ENCODE measurements at places on chromosomes 1 and 21.

DNA sequence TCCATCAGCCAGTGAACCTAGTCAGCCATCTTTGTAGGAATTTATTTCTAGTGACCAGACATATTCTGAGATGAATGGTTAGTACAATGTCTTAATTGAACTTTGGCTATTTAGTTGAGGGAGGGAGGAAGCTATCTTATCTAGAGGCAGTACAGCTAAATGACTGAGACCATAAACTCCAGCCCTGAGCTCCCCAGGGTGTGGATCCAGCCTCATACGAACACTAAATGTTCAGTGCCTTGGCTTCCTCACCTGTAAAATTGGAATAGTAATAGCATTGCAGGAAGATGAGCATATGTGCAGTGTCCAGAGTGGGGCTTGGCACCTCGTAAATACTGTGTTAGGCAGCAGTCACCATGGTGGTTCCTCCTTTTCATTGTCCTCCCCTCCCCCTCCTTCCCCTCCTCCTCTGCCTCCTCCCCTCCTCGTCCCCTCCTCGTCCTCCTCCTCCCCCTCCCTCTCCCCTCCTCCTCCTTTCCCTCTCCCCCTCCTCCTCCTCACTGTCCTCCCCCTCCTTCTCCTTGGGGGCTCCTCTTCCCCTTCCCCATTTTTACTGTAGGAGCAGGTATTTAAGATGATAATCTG is 108.2 kb downstream of the GALNT2 start:
- no peak for DNase-seq

DNA sequence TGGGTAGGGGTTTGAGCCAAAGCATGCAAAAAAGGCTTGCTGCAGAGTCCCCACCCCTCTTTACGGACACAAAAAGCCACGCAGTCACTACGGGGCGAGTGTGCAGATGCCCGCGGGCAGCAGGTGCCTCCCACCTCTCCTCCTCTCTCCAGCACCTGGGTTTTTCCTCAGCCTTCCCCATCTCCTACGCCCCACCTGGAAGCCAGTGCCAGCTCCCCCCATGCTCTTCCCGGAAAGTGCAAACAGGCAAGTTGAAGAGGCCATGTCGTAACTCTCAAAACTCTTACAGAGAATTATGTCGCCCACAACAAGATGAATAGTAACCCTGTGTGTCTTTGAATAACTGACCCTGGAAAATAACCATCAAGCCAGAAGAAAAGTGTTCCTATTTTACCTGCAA is 82.5 kb downstream of the PDE9A start:
- DNase-seq, result no peak

DNA sequence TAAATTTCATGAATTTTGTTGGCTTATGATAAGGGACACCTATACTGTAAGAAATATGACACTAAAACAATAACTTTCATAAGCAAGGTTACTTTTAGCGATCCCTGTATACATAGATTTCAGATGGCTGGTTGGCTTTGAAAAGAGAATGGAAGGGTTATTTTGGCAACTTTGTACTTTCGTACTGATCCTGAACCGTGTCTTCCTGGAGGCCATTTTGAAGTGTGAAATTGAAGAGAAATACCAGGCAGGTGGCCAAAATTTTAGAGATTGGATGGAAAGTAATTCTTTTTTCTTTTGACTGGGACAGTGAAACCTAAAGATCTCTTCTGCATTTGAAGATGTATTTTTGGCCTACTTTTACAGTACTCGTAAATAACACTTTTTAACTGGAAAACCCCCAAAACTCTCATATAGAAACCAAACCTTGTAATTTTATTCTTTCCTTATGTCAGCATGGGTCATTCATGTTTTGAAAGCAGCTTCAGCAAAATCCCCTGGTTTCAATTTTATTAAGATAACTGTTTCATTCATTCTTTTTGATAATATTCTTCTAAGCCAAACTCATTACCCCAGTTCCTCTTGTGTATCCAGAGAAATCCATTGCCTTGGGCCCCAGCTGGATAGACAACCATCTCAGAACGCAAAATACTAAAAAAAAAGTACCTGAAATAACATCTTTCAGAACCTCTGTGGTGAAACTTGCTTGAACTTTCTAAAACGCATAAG is 38.4 kb upstream of the ZNF281 start:
- no peak for DNase-seq

- no peak for DNase-seq
These were observed 1.0 kb downstream of the TMEM201 start for GRCh38 chr1:9589719-9590157.

- DNase-seq, result no peak
These were observed 59.3 kb downstream of the TGFBR3 start for GRCh38 chr1:91826649-91827048.

- DNase-seq, result no peak
These were observed 2.1 kb downstream of the DHDDS start for GRCh38 chr1:26434161-26434752.

DNA sequence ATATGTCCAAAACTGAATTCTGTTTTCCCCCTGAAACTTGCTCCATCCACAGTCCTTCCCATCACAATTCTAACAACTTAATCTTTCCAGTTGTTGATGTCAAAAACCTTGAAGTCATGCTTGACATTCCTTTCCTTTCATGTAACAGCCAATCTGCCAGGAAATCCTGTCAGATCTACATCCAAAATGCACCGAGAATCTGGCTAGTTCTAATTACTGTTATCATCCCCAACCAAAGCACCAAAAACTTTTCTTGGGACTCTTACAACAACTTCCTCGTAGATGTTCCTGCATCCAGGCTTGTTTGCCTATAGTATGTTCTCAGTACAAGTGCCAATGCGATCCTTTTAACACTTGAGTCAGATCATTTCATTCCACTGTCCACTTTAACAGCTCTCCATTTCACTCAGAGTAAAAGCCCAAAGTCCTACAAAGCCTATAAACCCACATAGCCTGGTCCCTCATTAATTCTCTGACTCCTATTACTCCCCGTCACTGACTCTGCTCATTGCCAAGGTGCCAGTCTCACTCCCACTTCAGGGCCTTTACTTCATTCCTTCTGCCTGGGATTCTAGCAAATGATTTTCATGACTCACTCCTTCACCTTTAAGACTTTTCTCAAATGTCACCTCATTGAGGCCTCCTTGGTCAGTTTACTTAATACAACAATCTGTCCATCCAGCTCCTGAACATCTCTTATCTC is 493.2 kb upstream of the NFIA start:
- DNase-seq, result no peak

DNA sequence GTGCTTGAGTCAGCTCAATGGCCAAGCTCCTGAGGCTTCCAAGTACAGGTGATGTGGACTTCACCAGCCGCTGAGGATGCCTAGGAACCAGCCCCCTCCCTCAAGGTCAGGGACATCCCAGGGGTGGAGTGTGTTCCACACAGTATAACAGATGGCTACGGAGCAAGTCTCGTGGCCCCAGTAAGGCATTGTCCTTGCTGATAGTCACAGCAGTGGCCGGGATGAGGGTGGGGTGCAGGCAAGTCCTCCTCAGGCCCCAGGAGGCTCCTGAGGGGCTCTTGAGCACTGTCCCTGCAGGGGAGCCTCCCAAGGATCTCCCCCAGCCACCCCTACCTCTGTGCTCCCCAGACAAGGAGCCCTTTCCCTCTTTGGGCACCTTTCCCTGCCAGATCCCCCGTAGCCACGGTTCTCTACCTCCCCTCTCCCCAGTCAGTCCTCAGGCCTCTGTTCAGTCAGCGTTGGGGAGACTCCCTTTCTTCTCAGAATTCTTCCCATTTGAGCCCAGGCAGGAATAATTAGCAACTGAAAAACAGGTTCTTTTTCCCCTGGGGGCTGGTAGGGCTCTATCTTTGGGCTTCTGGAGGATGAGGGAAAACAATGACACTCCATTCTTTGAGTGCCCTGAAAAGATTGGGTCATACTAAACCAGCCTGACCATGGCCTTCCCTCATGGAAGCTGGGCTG is 7.1 kb upstream of the THEM5 start:
- no peak for DNase-seq

DNA sequence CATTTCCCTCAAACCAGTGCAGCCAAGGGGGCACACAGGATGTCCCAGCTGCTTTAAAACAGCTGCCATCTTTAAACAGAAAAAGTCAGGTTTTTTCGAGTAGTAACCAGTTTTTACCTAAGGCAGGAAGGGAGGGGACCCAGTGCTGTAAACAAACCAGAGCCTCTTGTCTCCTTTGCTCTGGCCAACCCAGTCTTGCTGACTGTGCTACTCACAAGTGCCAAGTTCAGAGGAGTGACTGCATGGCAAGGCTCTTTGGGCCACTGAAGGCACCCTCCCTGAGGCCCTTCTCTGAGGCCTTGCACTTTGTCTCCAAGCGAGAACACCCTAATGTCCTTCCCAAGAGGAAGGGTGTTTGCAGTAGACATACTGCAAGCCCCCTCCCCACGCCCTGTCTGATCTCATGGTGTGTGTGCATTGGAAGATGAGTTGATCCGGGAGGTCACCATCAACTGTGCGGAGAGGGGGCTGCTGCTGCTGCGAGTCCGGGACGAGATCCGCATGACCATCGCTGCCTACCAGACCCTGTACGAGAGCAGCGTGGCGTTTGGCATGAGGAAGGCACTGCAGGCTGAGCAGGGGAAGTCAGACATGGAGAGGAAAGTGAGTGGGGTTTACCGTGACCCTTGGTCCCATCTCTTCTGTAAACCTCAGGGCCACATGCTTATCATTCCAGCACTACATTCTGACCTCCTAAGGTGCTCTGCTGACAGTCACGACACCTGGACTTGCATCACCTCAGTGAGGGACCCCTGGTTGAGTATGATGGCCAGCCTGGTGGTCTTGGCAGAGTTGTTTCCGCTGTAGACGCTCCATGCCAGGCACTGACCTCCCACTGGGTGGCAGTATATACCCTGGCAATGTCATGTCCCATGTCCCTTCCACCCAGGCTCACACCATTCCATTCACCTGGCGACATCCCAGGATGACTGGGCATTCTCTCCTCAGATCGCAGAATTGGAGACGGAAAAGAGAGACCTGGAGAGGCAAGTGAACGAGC is 4.7 kb downstream of the DNALI1 start:
- DNase-seq, result no peak

- no peak for DNase-seq
These were observed 18.9 kb upstream of the BTG2 start for GRCh38 chr1:203286161-203286984.

- DNase-seq, result no peak
These were observed 7.3 kb upstream of the IFNGR2 start for GRCh38 chr21:33395891-33396331.

- DNase-seq, result no peak
These were observed 299.2 kb downstream of the SRGAP2C start for GRCh38 chr1:121483961-121484424.

- DNase-seq, result no peak
These were observed 201.1 kb upstream of the PROX1 start for GRCh38 chr1:213786683-213787082.

GRCh38 chr1:57089855-57090254 is 124.0 kb upstream of the C8B start:
- DNase-seq, result no peak
